ENCODE measurements at places on chromosomes 11 and 22.

- DNase-seq: peak; percentile 31
Measured at GRCh38 chr11:121318848-121319834, 26.6 kb downstream of the SC5D start.

DNA sequence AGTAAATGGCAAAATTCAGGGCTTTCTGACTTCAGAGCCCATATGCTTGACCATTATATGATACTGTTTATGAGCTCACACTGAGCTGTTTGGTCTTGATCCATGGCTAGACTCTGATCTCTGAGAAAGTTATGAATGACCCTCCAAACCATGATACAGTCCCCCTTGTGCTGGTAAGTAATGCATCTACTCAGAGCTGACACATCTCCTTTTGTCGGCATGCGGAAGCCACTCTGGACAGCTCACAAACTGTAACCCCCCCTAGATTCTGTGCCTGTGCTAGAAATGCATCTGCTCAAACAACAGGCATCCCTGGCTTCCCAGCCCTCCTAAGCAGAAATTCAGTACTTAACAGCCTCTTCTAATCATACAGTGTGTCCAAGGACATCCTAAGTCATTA is 150.8 kb upstream of the RAG2 start:
- DNase-seq: no peak

DNA sequence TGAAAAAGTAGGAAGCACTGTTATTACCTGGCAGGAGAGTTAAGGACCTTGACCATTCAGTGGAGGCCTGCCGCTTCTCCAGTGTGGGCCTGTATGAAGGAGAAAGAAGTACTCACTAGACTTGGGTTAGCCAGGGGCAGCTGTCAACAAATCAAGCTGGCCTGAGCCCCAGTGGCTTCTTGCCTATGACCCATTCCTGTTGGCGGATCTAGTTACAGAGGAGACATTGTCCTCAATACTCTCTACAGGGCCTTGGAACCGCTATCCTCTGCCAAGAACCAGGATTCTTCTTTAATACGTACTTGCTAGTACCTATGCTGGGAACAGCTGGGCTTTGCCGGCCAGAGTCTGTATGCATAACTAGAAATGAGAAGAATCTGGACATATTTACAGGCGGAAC is 68.1 kb downstream of the ALX4 start:
- no peak for DNase-seq

DNA sequence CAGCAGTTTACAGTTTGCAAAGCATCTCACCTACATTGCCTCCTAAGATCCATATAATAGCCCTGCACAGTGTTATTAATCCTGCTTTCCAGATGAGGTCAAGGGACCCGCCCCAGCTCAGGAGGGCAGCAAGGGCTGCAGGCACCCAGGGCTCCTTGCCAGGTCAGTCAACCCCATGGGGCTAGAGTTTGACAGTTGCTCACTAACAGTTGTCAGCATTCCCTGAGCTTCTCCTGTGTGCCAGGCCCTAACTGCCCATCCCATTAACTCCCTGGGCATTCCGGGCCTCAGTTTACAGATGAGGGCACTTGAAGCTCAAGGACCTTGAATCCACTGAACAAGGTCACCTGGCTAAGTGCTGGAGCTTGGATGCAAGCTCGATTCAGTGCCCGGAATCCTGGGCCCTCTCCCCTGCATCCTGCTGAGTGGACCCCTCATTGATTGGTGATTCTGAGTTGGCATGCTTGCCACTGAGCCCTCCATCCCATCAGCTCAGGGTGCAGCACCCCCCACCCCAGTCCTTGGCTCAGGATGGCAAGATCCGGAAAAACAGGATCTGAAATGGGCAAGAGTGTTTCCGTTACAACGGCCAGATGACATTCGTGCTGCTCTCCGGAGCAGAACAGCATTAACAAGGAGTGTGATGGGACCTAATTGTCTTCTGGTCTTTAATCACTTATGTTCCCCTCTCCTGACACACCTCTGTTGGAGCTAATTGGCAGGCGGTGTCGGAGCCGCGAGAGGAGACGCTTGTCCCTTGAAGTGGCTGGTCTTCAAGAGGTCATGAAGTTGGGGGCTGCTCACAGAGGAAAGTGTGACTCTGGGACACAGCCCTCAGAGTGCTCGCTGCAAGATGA is 87.4 kb upstream of the SHISAL1 start:
- peak; percentile 16 for DNase-seq

DNA sequence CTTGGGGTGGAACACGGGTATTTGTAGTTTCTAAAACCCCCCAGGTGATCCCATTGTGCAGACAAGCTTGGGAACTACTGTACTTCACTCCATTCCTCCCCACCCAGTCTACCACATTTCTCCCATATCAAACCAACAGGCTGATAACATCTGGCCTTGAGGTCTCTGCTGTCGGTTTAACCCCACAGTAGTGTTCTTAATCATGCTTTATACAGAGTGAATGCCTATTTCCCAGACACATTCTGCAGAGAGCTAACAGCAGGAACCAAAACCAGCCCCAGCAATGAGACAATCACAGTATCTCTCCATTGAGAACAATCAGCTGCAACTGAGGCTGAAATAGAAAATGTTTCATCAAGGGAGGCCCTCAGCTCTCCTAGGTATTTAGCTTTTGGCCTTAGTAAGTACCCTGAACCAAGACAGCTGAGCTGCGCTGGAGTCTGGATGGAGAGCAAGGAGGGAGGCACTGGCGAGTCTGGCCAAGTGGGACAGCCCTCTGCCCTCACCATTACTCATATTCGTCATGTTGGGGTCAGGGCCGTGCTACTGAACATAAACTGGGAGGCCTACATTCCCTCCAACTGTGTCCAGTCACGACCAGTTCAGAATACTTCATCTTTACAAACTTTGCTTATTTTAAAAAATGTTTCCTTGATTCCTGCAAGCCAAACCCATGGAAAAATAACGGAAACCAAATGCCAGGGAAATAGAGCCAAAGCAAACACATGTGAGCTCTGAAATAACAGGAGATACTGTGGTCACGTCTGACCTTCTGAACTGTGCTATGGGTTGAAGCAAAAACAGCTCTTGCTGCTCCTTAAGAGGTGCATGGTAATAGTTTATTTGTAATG is 81.0 kb downstream of the CCDC34 start:
- DNase-seq: no peak

Measured in T47D (cell line).